ENCODE measurements at places on chromosomes 5 and 9.
A peak's percentile ranks its signal among the peaks of the same experiment; 100 is the strongest.

GRCh38 chr5:61298580-61298979 is 33.5 kb upstream of the ZSWIM6 start:
- DNase-seq: peak; percentile 59

- no peak for DNase-seq
Observed at GRCh38 chr5:94693845-94694370, 75.4 kb downstream of the SLF1 start.

DNA sequence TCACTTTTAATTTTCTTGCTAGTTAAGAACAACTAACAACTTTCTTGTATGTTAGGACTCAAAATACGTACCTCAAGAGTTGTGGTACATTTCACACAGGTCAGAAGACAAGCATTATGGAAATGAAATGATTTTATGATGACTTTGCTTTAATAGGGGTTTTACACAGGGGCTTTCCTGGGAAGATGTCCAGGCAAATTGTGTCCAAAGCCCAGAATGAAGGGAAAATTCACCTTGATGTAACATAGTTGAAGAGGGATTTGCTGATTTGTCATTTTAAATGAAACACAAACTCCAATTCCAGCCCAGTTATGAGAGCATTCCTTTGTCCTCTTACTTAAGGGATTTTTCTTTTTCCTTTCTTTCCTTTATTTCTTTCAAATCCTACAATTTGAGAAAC is 89.2 kb downstream of the ARL15 start:
- DNase-seq: no peak

- DNase-seq: no peak
Observed at GRCh38 chr5:171975877-171976667, 30.4 kb downstream of the FBXW11 start.

DNA sequence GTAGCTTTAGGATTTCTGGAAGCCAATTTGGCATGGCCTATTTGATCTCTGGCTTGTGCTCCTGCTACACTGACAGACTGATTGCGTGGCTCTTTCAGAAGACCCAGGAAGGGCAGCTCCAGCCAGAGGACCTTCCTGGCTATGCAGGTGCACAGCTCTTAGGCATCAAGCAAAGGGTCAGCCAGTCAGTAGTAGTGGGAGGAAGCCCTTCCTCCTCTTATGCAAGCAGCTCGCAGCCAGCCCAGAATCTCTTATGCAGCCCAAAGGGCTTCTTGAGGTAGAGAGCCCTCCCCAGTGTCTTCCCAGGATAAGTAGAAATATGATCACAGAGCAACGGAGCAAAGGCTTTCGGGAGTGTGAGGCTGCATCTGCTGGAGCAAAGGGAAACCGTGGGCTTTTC is 43.2 kb downstream of the SLC36A1 start:
- no peak for DNase-seq

- peak; percentile 75 for DNase-seq
Observed at GRCh38 chr5:56763711-56764466, 51.5 kb upstream of the MAP3K1 start.

- DNase-seq: peak; percentile 74
Observed at GRCh38 chr5:96562614-96563013, 99.6 kb upstream of the CAST start.

DNA sequence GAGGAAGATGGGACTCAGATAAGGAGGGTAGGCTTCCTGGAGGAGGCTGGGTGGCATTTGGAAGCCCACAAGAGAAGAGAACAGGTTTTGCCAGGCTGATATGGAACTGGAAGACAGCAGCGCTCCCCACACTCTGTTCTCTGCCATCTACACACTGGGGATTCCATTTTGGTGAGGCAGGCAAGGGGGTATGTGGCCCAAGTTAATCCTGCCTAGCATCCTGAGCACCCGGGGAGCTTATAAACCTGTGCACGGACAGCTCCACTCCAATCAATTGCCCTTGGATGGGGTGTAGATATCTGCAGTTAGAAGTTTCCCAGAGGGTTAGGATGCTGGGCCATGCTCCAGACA is 158.8 kb downstream of the MACROH2A1 start:
- no peak for DNase-seq

- no peak for DNase-seq
Observed at GRCh38 chr5:180658774-180659564, 9.6 kb upstream of the FLT4 start.

DNA sequence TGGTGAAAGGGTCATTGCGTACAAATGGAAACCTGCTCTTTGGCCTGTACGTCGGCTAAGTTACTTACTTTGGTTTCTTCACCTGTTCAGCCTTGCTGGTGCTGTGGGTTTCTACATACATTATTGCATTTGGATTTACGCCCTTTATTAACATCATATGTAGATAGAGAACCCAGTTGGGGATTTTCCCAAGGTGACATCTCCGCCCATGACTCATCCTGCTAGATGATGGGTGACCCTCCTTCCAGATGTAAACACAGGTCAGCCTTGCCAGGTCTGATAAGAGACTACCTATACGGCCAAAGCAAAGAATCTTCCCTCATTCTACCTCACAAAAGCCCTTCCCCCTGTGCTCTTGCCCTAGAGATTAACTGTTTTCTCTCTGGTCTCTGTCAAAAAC is 360.9 kb downstream of the KDM4C start:
- DNase-seq: no peak

DNA sequence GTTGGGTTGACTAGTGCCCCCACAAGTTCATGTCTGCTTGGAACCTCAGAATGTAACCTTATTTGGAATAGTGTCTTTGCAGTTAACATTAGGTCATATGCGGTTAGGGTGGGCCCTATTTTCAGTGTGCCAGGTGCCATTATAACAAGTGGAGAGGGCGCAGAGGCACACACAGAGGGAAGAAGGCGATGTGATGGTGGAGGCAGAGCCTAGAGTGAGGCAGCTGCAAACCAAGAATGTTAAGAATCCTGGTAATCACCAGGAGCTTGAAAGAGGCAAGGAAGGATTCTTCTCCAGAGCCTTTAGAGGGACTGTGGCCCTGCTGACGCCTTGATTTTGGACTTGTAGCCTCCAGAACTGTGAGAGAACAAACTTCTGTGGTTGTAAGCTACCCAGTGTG is 10.9 kb downstream of the GPR107 start:
- no peak for DNase-seq

DNA sequence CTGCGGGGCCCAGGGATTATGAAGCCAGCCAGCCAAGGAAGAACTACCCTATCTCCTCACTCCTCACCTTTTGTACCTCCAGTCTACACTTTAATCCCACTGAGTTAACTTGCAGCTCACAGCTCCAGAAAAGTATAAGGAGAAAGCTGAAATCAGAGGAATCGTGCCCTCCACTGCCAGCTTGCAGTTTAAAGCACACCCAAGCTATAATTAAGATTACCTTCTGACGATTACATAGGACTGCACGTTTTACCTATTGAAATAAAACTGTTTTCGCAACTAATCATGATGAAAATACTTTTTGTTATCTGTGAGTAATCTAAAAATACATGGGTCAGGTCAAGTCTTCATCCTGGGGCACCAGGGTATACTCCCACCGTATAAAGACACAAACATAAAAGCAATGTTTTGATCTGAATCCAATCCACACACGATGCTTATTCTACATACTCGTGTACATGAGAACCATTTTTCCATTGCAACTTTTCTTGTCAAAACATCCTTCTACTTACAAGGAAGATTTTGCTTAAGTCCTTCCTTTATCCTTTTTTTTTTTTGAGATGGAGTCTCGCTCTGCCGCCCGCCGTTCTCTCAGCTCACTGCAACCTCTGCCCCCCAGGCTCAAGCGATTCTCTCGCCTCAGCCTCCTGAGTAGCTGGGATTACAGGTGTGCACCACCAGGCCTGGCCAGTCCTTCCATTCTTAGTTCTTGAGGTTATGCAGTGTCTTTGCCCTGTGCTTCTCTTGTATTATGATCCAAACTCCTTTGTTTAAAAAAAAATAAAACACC is 7.6 kb downstream of the RPL37 start:
- DNase-seq: no peak

DNA sequence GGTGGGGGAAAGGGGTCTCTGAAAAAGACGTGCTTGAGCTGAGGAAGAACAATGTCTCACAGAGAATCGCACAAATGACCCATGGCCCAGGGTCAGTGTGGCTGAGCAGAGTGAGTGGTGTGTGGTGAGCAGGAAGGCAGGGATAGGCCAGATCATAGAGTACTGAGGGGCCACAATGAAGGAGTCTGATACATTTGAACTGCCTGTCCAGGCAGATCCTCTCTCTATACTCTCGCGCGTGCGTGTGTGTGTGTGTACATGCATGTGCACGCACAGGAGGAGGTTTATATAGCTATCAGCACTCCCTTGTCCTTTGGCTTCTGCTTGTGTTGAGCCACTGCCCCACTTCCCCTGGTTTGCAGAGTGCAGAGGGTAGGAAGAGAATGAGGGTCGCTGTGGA is 294.0 kb downstream of the ZNF608 start:
- DNase-seq: no peak

DNA sequence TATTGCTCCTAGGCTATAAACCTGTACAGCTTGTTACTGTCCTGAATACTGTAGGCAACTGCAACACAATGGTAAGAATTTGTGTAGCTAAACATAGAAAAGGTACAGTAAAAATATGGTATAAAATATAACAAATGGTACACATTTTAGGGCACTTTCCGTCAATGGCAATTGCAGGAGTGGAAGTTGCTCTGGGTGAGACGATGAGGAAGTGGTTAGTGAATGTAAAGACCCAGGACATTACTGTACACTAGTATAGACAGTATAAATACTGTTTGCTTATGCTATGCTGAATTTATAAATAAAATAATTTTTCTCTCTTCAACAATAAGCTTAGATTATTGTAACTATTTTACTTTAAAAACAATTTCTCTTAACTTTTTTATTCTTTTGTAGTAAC is 15.6 kb upstream of the ADRB2 start:
- no peak for DNase-seq

DNA sequence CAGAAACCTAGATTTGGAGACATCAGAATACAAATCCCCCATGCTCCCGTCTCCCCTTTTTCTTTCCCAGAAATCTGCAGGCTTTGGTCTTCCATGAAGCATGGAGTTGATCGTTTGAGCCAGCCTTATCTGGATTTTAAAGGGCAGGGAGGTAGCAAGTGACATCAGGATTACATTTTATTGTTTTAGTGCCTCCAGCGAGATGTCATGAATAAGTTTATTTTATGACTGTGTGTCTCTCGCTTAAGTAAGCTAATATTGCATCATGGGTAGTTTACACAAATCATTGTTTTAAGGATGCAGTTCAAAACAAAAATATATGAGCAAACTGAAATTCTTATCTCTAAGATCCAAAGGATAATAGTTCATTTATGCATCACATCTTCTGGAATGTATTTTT is 50.7 kb upstream of the TNFSF8 start:
- peak; percentile 85 for DNase-seq

GRCh38 chr5:149759986-149760853 is 30.1 kb downstream of the PPARGC1B start:
- peak; percentile 74 for DNase-seq

DNA sequence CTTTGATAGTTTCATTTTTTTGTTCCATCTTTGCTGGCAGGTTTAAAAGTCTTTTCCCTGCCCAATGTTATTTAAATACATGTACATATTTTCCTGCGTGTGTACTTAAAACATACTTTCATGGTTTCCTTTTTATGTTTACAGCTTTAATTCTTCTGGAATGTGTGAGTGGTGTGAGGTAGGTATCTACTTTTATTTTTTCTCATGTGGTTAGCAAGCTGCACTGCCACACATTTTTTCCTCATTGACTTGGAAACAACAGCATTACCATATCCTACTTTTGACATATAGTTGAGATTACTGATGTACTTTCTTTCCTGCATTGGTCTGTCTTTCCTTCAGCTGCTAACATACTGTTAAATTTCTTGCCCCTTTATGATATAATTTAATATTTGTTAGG is 51.4 kb upstream of the COL15A1 start:
- DNase-seq: no peak

DNA sequence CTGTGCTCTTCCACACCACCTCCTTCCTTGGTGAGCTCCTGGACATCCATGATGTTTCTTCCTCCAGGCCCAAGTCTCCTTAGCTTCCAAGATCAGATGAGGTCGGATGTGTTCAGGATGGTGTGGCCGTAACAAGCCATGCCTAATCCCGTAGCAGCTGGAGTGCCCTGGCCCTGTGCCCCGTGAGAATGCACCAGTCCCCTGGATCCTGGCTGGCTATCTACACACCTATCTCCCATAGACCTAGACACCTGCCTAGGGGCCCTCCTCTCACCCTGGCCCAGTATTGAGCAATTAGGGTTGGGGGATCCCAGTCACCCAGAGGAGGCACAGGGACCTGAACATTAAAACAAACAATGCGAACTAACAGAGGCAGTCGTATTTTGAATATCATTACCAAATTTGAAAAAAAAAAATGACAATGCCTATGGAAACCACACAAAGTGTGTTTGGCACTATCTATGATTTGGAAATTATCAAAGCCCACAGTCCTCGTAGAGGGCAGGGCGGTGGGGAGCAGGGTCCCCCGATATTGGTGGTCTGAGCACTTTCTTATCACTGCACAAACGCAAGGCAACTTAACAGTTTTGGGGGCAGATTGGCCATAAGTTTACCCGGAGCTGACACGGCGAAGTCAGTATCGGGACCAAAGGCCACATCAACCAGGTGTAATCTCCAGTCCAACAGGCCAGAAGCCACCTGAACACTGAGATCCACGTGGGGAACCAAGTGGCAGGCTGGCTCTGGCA is 13.2 kb downstream of the ENG start:
- no peak for DNase-seq

All from M059J (cell line).